CD4-positive, alpha-beta memory T cell (primary cell): ENCODE measurements at places on chromosomes 2 and 18. TPM values are rescaled to one million over a fixed set of nuclear protein-coding genes. Genes with fewer than 3 reads are reported as not detected.

DNA sequence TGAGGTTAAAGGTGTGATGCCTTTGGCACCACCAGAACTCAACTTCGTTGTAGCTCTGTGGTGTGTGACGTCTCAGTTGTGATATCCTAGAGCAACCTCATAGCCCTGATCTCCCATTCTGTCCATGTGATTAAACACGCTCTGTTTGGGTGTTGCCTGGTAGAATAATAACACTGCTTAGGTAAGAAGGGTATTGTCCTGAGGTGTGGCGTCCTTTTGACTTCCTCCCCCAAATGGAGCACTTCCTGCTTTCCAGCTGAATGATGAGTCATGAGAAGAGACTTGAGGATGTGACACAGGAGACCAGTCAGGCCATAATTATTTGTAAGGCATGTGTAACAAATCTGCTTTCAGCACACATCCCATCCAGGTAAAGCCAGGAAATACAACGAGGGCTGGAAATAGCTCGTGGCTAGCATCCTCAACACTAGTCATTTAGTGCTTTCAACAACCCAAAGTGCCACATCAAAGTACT is 100.7 kb downstream of the RAPGEF4 start:
- DNase-seq, result no peak

- DNase-seq, result no peak
These were observed 90.8 kb downstream of the MIB1 start for GRCh38 chr18:21831413-21831831.

- DNase-seq, result no peak
These were observed 30.3 kb downstream of the PAX3 start for GRCh38 chr2:222268311-222268990.

The LONRF2 gene
- 0.03 TPM for total RNA-seq

GRCh38 chr2:190167702-190168101 is 105.2 kb upstream of the MSTN start:
- DNase-seq, result no peak

The BOLL gene
- total RNA-seq, result not detected
